ENCODE measurements at places on chromosomes 2 and 18. TPM values are rescaled to one million over a fixed set of nuclear protein-coding genes. Genes with fewer than 3 reads are reported as not detected.

ABHD3 gene
- total RNA-seq, result 11.5 TPM

MOGAT1 gene
- not detected for total RNA-seq

HMSD gene
- not detected for total RNA-seq

UXS1 gene
- 17.7 TPM for total RNA-seq

BMPR2 gene
- 24.0 TPM for total RNA-seq

Data from skeletal muscle tissue (tissue), 5 donors.